Uterine smooth muscle cell (primary cell): ENCODE measurements at places on chromosomes 2 and 18. TPM values are rescaled to one million over a fixed set of nuclear protein-coding genes. Genes with fewer than 3 reads are reported as not detected.

Gene PEX13
- total RNA-seq = 35.6 and 36.9 TPM in 2 replicates

Gene ANKRD62
- total RNA-seq = not detected in 2 replicates

Gene POTEI
- total RNA-seq = not detected in 2 replicates

Gene GAL3ST2
- 0.25 and 0.44 TPM in 2 replicates for total RNA-seq
